ENCODE measurements at places on chromosomes 3 and 15. TPM values are rescaled to one million over a fixed set of nuclear protein-coding genes. Genes with fewer than 3 reads are reported as not detected.
A peak's percentile ranks its signal among the peaks of the same experiment; 100 is the strongest.

DNA sequence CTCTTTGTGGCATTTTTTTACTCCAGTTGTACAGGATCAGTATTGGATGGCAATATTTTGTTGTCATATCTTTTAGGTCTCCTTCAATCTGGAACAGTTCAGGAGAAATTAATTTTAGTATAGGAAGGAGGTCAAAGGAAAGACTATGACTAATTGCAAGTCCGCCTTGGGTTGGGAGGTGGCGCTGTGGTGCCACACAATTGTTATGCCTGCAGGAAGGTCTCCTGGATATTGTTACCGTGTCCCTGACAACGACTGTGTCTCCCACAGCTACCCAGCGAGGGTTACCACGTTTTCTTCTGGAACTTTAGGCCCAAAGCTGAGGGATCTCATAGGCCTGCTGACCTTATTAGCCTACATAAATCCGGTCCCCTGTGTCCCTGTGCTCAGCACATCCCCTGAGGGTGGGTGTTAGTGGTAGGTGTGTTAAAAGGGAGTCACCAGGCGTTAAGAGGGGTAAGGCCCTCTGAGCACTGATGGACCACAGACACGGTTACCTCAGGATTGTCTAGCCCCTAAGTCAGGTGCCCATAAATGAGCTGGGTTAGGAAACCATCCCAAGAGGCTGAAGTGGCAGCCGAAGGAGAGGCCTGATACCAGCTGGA is 31.5 kb downstream of the KCNAB1 start:
- DNase-seq: peak; percentile 69

DNA sequence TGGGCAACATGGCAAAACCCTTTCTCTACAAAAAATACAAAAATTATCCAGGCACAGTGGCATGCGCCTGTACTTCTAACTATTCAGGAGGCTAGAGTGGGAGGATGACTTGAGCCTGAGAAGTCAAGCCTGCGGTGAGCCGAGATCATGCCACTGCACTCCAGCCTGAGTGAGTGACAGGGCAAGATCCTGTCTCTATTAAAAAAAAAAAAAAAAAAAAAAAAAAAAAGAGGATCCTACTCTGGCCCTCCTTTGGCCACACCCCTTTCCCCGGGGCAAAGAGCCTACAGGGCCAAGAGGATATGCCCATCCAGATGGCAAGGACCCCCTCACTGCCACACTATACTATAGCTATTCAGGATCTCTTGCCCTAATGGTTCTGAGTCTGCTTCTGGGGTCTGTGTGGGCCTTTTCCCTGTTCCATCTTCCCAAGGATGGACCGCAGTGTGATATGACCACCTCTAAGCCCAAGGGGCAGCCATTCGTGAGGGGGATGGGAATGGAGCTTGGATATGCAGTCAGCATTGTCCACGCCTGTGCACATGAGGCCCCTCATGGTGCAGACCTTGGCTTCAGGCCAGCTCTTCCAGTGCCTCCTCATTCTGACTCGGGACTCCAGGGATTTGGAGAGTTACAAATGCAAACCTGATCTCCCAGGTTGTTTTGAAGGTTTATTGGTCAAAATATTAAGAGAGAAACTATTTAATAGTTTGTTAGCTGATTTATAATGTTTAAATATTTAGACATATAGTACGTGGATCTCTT is 7.3 kb downstream of the TYRO3 start:
- no peak for DNase-seq

DNA sequence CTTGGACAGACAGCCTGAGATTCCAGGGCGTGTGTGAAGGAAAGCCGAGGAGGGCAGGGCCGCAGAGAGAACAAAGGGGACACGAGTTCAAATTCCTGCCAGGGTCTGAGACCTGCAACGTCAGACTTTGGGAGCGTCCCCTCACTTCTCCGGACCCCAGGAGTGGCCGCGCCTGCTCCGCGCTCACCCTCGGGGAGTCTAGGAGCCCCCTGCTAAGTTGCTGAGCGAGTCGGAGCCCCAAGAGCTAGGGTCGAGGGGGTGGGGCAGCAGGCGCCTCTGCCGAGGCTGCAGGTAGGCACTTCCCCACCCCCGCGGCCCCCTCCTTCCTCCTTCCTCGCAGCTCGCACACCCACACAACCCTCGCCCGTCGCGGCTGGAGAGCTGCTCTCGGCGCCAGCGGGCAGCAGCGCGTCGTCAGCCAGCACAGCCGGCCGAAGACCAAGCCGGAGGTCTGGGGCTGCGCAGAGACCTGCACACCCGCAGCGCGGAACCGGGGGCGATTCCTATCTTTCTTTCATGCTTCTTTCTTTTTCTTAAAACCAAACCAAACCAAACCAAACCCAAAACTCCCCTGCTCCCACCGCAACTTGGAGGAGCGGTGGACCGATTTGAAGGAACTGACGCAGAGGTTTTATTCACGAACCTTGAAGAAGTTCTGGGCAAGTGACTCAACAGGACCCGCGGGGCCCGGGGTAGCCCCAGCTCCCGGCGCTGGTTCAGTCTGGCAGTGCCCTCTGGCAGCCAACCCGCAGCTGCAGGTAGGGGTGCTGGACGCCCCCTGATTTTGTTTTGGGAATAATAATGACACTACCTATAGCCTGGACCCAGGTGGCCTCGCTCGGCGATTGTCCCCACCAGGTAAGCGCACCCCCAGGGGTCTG is at the start of gene ANKRD34C:
Gene ANKRD34C (plus strand): TSS at position 352 of the 881 bp plus-strand sequence. CDS start 10,563 bp downstream, outside the sequence.
- DNase-seq: no peak

DNA sequence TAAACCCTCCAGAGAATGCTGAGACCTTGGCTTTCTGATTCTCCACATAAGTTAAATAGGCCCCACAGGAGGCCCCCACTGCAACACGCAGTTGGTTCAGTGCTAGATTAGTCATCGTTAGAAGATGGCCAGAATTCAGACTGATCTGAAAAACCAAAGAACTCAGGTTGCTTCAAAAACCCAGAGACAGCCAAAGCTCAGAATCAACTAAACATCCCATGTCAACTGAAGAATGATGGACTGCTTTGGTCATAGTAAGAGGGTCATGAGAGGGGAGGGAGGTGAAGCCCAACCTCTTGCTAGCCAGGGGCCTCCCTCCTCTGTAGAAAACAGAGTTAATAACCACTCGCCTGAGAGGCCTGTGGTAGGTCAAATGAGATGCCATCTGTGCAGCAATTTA is 93.1 kb downstream of the AKAP13 start:
- peak; percentile 71 for DNase-seq

GRCh38 chr3:154015307-154015706 is 105.9 kb upstream of the ARHGEF26 start:
- no peak for DNase-seq

GRCh38 chr3:127200086-127200691 is 7.3 kb downstream of the PRR23E start:
- no peak for DNase-seq

DNA sequence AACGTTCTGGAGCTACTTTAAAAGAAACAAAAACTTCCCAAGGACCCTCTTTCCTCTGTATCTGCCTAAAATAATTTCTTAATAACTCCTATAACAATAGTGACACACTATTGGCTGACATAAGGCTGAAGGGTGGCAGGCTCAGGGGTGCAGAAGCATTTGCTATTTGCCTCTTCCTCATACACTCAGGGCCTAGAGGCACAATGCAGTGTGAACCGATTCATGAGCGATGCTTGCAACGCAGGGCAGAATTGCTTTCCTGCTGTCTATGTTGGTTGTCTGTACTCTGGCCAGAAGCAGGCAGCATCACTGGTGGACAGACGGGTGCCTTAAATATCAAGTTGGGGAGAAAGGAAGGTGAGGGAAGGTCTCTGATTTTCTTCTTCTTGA is 157.4 kb downstream of the AGBL1 start:
- no peak for DNase-seq

DNA sequence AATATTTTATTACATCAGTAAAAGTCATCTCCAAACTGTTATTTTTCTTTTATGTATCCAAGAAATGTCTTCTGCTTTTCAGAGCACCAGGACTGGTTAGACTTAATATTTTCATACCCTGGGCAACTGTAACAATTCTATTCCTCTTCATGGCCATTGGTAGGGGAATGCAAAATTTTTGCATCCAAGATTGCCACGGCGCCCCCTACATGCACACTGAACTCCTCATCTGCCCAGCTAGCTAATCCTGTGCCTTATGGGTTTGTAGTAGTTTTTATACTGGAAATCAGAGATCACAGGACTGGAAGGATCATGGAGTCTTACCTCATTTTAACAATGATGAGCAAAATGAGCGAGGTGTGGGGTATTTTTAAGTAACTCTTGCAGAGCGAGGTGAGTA is 74.2 kb downstream of the CRTC3 start:
- no peak for DNase-seq

DNA sequence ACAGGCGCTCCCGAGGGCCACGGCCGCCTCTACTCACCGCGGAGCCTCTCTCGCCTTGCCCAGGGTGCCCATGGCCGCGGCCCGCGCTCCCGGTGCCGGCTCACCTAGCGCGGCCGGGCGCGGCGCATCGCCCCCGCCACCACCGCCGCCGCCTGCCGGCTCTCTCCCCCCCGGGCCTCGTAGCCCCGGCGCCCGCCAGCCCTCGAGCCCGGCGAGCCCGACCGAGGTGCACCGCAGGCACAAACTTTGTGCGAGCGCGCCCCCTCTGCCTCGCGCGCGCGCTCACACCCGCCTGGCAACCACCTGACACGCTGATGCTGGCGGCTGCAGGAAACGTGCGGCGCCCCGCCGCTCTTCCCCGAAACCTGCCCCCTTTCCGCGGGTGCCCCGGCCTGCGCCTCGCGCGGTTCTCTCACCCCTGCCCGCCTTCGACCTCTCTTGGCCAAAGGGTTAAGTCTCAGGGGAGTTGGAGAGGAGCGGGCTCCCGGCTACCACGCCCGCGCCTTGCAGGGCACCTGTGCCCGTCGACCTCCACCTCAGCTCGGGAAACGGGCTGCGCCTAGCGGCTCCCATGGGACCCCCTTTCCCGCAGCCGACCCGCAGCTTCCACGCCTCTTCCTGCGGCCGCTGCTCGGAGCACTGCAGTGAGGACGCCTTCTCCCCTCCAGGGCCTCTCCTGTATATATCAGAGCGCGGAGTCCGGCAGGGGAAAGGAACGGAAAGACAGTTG is at the start of gene RASGRP1:
Gene RASGRP1 (minus strand): TSS at position 258 of the 730 bp plus-strand sequence. CDS start 186 bp downstream, at position 72.
- DNase-seq: peak; percentile 56

GRCh38 chr3:53941950-53942349 is 50.3 kb upstream of the SELENOK start:
- DNase-seq: no peak

GRCh38 chr3:17431004-17431403 is 311.4 kb downstream of the TBC1D5 start:
- peak; percentile 53 for DNase-seq

- no peak for DNase-seq
These were observed 166.6 kb downstream of the TLE3 start for GRCh38 chr15:69931156-69931555.

- DNase-seq: no peak
These were observed 99.8 kb upstream of the LRRN1 start for GRCh38 chr3:3699407-3699806.

GRCh38 chr15:43893956-43894355 is 67.2 kb downstream of the WDR76 start:
- DNase-seq: no peak

DNA sequence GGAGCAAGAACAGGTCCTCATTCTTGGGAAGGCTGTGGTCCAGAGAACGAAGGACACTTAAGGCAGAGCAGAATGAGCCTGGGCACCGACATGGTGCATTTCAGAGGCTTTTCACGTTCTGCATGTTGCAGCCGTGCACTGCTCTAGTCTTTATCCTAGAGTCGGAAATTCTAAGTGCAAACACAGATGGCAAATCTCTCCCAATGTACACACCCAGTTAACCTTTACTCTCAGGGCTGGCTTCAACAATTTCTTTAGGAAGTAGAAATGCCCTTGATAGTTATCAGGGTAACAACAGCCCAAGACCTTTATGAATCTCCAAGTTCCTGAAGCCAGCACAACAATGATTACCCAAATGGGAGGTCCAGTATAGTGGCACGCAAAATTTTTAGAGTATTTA is 39.1 kb upstream of the LRTM1 start:
- no peak for DNase-seq

DNA sequence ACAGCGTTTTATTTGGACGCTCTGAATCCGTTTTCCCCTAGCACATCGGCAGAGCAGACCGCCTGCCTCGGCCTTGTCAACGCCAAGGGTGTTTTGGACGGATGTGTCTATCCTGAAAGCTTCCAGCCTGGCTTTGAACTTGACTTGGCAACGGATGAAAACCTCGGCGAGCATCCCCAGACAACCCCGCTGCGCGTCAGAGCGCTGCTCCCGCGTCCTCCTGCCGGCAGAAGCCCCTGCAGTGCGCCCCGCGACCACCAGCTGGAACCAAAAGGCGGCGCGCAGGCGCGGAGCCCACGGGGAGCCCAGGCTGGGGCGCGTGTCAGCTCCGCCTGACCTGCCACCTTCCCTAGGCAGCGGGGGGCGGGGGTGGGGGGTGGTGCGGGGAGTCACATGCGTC is 26.2 kb upstream of the ARL8B start:
- DNase-seq: peak; percentile 5

GRCh38 chr3:127831723-127832172 is 9.4 kb upstream of the MGLL start:
- DNase-seq: peak; percentile 49

DNA sequence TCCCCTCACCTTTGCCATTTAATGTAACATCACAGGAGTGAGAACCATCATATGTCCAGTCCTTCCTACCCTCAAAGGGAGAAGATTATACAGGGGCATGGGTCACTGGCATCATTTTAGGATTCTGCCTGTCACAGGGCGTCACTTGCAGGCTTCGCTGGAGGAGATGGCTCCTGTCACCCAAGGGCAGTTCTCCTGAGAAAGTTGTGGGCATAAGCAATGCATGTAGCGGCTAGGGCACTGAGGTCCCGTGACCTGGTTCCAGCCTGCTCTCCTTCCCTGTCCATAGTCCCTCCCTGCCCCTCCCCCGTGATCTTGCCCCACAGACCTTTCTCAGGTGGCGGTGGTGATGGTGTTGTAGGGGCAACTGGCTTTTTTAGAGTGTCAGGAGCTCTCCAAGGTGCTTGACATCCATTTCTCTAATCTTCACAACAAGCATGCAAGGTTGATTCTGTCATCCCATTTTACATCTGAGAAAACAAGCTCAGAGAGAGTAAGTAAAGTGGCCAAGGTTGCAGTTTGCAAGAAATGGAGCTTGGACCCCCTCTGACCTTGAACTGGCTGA is 241.5 kb upstream of the CTDSPL start:
- no peak for DNase-seq

GRCh38 chr3:10248984-10249748 is 907 bp downstream of the TATDN2 start:
- peak; percentile 2 for DNase-seq

GRCh38 chr15:79084308-79084968 is 6.1 kb downstream of the RASGRF1 start:
- no peak for DNase-seq

PLAAT1 gene
- 0.54 TPM for total RNA-seq

GP9 gene
- total RNA-seq: not detected

NPAP1 gene
- total RNA-seq: not detected

EIF2A gene
- 166 TPM for total RNA-seq

AEN gene
- total RNA-seq: 91.4 TPM

SOX2 gene
- not detected for total RNA-seq

DMXL2 gene
- 21.9 TPM for total RNA-seq

CD200 gene
- total RNA-seq: 1.1 TPM

RTP2 gene
- not detected for total RNA-seq

CPLX3 gene
- total RNA-seq: not detected
